Fibroblast of skin of back (primary cell): ENCODE measurements at places on chromosomes 1 and 21.

DNA sequence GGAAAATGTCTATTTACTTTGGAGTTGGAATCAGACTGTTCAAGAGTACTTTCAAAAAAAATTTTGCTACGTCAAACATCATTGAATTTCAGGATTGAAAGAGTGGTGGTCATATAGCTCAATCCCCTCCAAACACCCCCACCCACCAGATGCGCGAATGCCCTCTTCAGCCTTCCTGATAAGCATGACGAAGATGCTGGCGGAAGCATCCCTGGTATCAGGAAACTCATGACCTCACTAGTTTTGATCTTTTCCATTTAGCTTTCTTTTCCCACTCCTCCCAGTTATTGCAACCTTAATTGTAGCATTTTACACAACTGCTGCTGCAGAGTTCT, 104.4 kb downstream of the LEPR start:
- no peak for DNase-seq

DNA sequence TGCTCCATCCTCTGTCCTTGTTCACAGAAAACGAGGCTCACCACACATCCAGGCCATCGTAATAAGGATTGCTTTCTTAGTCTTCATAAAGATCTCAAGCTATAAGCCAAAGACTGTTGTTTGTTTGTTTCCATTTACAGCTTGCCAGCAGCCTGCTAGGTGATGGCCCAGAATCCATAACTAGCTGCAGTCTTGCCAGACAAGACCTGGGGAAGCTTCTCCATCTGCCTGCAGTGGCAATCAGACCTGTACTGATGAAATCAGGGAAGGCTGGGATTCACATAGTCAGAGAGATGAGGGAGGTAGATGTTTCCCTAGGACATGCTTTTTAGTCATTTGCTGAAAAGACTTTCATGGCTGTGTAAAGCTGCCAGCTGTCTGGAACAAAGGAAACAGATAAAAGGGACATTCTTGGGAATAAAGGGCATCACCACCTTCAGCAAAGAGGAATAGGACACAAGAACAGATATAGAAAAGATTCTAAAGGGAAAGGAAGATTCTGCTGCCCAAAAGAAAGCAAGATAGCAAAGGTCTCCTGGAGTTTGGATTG, 51.0 kb downstream of the MT1HL1 start:
- no peak for DNase-seq

DNA sequence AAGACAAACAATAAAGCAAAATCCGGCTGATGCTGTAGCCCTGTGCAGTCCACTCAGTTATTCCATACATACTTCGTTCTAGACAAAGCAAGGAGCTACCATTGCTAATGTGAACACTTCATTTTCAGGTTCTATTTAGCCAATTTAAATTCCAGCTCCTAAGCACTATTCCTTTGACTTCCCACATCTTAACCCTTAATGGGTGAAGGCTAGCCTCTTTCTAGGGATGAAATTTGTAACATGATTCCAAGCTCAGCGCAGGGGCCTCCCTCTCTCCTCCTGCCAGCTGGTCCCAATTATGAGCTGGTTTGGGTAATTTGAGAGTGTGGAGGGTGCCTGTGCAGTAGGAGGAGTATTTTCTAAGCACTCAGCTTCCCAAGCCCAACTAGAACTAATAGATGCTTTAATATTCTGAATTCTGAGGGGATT, 53.9 kb upstream of the PTGFRN start:
- DNase-seq: peak; percentile 88

DNA sequence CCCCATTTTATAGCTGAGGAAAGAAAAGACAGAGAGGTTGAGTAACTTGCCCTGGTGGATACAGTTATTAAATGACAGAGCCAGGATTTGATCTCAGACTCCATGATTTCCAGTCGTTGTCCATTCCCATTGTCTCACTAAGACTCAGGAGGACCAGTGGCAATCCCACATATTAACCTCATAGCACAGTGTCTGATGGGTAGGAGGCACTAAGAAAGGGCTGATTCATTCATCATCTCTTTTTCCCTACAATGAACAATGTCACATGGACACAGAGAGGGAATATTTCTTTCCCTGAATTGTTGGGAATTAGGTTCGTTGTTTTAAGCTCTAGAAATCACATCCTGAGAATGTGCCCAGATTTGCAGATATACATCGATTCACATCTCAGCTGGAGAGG, 99.9 kb downstream of the PBX1 start:
- no peak for DNase-seq

DNA sequence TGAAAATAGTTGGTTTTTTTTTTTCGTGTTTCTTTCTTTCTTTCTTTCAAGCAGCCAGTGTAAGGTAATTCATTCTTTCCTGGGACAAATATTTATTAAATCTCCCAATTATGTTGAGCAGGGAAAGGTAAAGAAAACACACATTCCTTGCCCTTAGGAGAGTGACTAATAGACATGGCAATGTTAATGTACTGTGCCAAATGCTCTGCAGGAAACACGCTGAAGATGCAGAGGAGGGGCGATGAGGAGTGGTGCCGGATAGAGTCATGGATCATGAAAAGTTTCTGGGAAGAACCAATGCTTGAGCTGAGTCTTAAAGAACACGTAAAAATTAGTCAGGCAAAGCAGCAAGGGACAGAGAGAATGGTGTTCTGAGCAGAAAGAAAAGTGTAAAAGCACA, 199.2 kb downstream of the DNM3 start:
- peak; percentile 63 for DNase-seq
